ENCODE measurements at places on chromosomes 2 and 18.
A peak's percentile ranks its signal among the peaks of the same experiment; 100 is the strongest.

- no peak for DNase-seq
Measured at GRCh38 chr18:67367540-67367939, 149.0 kb downstream of the DSEL start.

DNA sequence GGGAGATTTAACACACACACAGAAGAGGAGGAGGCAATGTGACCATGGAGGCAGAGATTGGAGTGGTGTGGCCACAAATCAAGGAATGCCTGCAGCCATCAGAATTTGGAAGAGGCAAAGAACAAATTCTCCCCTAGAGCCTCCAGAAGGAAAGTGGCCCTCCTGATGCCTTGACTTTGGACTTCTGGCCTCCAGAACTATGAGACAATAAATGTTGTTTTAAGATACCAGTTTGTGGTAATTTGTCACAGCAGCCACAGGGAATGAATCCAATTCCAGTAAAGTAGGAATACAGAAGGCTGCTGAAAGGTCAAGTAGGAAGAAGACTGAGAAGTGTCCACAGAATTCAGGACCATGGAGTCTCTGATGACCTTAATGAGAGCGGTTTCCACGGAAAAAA, 18.1 kb downstream of the PAIP2B start:
- DNase-seq, result no peak

DNA sequence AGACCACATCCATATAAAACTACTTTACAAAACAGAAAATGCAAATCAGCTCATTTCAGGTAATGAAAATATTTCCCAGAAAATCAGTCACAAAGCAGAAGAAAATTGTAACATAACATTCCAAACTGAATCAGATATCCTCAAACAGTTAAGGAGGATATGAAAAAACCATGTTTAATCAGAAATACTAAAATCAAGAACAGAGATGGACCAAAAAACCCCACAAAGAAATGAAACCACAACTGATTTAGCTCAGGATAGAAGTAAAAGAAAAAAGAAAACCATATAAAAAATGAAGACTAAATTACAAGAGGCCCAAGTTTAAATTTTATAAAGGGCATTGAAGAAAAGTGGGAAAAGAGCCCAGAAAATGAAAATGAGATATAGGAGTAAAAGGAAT, 102.9 kb downstream of the RAB3GAP1 start:
- no peak for DNase-seq

GRCh38 chr2:217242947-217243346, 383.1 kb upstream of the TNP1 start:
- DNase-seq, result no peak

GRCh38 chr2:176164611-176165369, 7.7 kb downstream of the HOXD3 start:
- no peak for DNase-seq

DNA sequence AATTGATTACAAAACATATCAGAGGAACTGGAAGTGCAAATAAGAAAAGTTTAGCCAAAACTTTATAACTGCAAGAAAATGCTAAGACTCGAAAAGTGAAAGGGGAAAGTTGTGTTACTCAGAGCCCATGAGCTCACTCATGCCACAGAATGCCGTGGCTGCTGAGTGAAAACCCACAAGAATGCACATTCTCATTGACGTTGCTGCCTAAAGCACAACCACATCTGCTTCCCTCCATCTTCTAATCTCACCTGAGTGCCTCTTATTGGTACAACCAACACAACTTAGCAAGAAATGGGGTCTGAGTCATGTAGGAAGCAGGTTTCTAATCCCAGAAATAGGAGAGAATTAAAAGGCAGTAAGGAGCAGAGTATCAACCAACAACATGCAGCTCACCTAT, 259.7 kb downstream of the LNPK start:
- no peak for DNase-seq

DNA sequence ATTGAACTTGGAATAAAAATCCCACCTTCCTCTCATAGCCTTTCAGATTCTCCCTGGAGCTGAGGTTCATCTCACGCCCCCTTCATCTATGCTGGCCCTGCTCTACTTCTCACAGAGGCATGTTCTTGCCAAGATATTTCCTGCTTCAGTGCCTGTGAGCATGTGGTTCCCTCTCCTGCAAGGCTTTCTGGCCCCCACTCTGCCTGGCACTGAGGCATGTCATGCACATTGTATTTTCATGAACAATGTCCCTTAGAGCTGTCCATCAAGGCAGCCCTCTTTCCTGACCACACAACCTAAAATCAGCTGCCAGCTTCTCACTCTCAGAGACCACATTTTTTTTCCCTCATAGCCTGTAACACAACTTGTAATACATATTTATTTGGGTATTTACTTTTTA, 18.0 kb upstream of the HK2 start:
- no peak for DNase-seq

- no peak for DNase-seq
Measured at GRCh38 chr2:72834596-72834995, 8.8 kb upstream of the EXOC6B start.

GRCh38 chr2:12304564-12305171, 412.1 kb upstream of the TRIB2 start:
- DNase-seq, result peak; percentile 76

GRCh38 chr2:122105171-122105876, 349.9 kb downstream of the TSN start:
- no peak for DNase-seq

- no peak for DNase-seq
Measured at GRCh38 chr18:9764011-9764481, 55.9 kb downstream of the RAB31 start.

- DNase-seq, result peak; percentile 80
Measured at GRCh38 chr2:231601356-231602229, 8.9 kb downstream of the TEX44 start.

DNA sequence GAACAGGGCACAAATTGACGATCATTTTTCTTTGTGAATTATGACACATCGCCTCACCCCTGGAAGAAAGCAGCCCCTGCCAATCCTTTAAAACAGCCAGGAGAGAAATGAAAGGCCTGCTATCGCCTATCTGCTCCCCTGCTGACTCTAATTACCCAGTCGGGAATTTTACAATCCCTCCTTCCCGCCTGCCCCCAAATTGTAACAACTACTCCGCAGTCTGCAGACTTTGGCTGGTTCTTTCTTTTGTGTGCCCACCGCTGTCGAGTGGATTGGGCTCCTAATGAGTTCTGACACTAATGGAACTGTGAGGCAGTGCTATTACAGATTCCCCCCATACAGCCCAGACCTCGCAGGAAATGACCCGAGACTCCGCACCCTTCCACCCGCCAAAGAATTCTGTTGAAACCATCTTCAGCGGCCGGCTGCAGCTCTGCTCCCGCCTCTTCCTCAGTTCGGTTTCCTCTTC, 281.2 kb upstream of the PARD3B start:
- no peak for DNase-seq

DNA sequence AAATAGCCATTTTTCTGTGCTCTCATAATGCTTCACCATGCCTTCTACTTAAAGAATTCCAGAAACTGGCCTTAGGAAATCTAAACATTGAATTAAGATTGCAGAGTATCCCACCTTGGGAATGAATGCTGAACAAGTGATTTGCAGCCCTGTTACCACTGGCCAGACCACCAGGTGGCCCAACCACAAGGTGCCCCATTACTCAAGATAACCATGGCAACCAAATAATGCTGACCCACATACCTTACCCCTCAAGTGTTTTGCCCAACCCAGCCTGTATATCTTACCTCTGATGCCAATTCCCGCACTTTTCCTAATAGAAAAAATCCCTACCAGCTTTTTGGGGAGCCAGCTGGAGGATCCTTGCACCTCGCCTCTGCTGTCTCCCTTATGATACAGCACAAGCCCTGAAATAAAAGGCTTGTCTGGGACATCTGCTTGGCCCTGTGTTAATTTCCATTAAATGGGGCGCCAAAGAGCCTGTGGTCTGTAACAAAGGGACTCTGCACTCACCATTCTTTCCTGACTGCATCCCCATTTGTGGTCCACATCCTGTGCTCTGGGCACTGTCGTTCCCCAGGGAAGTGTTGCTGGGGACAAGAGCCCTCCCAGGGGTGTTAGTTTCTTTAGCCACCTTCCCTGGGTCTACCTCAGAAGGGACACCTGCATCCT, 17.3 kb upstream of the KCNF1 start:
- DNase-seq, result no peak

DNA sequence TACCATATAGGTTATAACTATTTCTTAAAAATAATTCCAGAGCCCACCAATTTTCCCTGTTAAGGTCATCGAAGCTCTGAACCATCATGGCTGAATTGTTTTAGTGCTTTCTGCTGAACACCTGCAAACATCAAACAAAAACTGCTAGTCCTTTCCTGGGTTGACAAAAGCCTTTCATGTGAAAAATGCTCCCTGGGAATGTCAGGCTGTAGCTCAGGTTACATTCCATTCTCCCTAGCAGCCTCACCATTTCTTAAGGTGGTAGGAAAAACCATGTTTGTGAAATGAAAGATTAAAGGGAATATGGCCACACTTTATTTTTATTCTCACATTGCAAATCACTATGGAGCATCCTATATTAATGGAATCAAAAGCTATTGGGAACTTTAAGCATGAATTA, 5.7 kb downstream of the TCF4 start:
- DNase-seq, result no peak

DNA sequence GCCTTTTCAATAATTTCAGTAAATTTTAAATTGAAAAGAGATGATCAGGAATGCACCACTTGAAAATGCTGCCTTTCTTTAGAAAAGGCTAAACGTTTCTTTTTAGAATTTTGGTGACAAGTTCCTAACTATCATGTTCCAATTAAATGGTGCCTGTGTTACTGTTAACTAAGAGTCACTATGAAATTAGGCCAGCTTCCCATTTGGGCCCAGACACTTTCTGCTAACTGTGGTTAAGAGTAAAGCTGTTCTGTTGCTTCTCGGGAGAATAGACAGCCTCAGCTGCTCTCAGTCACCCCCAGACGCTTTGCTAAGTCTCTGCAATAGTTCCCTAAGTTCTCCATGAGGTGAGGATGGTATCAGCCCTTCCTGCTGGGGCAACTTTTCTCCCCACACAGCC, 90.2 kb downstream of the NPAS2 start:
- DNase-seq, result no peak

DNA sequence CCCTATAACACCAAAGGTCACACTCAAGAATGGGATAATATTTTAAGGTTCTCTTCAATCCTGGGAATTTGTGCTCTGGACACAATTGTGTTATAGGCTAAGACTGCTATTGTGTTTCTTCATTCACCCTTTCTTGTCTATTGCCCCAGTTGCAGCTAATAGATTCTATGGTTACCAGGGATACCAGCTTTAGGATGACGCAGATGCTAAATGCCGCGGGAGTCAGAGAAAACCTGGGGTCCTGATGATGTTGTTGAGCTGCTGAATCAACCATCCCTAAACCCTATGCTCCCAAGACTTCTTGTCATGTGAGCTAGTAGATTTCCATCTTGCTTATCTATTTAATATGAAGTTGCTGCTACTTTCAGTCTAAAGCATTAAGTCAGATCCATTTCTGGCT, 5.4 kb downstream of the CRYGD start:
- DNase-seq, result no peak

GRCh38 chr2:237927986-237928385, 38.8 kb upstream of the UBE2F start:
- peak; percentile 82 for DNase-seq

- DNase-seq, result no peak
Measured at GRCh38 chr18:46070815-46071652, 1.0 kb downstream of the PSTPIP2 start.

DNA sequence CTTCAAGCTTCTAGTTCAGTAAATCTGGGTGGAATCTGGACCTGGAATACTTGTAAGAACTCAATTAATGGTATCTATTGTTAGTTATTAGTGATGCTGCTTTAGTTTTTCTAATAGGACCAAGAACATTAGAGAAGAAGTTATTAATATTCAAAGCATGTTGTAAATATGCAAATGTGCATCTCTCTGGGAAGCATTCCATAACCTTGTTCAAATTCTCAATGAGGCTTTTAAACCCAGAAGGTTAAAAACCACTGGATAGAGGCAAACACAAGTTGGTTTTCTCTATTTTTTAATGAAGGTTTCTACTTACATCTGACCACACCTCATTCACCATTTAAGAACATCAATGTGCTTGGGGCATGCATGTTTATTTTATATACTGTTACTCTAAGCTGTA, 16.1 kb upstream of the ACVR1C start:
- DNase-seq, result no peak

DNA sequence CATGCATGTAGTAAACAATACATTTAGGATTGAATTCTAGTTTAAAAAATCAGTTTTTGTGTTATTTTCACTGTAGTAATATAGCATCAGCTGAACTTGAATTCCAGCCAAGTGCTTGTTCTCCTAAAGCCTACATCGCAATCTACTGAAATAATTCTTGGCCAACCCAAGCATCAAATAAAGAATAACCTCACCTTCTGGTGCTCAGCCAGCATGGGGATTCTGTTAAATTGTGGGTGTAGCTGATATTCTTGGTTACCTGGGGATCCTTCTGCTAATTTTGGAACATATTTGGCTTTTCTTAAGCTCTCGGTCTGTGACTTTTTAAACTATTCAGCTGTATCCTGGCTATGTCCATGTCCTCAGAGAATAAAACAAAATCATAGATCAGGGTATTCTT, 248.8 kb downstream of the NRXN1 start:
- no peak for DNase-seq

- no peak for DNase-seq
Measured at GRCh38 chr2:151228847-151229512, 32.7 kb downstream of the RBM43 start.

- no peak for DNase-seq
Measured at GRCh38 chr18:68604256-68604655, 110.7 kb downstream of the TMX3 start.

- no peak for DNase-seq
Measured at GRCh38 chr2:238841542-238842164, 6.2 kb upstream of the TWIST2 start.

GRCh38 chr2:158602027-158602426, 145.3 kb downstream of the PKP4 start:
- DNase-seq, result no peak

- no peak for DNase-seq
Measured at GRCh38 chr2:8251291-8251690, 430.6 kb upstream of the ID2 start.

GRCh38 chr2:8966123-8966908, 37.2 kb downstream of the MBOAT2 start:
- no peak for DNase-seq

DNA sequence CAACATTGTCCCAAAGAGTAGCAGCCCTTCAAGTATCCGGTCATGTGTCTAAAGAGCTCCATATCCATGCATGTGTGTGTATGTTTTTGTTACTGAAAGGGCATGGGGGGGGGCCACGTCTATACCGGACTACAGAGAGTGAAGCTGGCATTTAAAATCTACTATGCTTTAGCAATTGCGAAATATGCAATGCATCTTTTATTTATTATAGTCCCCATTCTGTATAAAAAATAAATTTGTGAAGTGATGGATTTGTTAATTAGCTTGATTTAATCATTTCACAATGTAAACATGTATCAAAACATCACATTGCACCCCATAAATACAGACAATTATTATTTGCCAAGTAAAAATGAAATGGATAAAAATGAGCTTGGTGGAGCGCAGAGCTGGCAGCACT, 149.4 kb upstream of the ID2 start:
- no peak for DNase-seq

DNA sequence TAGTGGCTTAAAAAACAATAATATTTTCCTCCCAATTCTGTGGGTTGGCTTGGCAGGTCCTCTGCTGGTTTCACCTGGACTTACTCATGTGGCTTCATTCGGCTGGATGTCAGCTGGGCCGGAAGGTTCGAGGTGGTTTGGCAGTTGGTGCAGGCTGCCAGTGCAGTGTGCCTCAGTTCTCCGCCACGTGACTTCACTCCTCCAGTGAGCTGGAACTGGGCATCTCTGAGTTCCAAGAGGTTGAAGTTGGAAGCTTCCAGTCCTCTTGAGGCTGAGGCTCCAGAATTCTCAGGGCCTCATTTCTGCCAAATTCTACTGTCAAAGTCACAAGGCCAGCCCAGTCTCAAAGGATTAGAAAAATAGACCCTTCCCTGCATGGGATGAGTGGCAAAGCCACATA, 83.4 kb upstream of the B3GNT7 start:
- DNase-seq, result no peak

Data from PC-9 (cell line).